Ovary (tissue), 10 donors: ENCODE measurements at places on chromosomes 6 and 20.

DNA sequence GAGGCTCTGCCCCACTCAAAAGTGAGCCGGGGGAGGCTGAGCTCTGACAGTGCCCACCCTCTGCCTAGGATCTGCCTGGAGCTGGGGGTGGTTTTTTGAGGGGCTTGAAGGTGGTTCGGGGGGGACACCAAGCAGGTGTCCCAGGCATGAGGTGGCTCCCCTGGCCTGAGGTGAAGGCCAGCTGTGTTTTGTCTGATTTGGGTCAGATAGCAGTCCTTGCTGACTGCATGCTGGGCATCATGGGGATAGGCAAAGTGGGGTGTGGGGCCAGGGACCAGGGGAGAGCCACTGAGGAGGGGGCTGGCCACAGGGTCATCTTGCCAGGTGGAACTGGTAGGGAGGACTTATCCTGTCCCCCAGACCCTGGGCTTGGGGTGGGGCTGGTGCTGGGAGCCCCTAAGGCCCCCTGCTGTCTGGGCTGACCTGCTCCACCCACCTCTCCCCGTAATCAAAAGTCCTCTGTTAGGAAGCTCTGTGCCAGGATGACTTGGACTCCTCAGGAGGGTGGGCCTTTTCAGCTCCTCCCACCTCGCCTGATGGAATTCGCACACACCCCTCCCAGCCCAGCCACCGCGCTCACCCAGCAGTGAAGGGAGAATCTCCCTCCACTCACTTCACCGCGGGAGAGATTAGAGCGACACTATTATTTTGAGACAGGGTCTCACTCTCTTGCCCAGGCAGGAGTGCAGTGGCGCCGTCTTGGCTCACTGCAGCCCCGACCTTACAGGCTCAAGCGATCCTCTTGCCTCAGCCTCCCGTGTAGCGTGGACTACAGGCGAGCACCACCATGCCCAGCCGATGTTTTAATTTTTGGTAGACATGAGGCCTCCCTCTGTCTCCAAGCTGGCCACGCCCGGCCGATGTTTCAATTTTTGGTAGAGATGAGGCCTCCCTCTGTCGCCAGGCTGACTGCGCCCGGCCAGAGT is 1.5 kb upstream of the COL9A3 start:
- no peak for DNase-seq

DNA sequence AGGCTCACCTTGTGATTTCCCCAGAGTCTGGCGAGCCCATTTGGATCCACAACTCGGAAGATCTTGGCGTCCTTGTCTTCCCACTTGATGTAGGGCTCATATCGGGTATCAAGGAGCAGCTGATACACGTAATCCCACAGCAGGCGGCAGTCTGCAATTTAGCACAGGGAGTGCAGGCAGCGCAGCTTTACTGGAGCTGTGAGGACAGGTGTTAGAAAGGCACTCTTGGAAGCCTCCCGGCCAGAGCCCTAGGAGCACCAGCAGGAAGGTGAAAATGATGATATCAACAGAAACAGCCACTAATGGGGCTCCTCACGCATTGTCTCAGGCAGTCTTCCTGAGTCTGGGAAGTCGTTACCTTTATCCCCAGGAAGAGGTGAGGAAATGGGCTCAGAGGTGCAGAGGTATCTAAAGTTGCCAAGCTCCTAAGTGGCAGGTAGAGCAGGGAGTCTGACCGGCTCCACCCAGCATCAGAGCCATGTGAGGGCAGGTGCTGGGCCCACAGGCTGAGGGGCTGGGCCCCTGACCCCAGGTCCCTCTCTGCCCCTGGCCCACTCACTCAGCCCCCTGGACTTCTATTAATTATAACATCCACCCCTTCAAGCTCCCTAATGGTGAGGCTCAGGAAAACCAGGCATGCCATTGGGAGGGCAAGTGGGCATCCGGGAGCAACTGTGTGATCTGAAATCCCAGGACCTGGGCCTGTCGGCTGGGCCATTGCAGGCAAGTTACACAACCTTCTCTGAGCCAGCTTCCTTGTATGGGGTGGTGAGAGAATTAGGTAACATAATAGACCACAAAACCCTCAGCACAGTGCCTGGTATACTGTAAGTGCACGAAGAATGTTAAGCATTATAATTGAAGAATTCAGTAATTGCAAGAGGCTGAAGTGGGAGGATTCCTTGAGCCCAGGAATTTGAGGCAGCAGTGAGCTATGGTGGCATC is 18.3 kb downstream of the ETV7 start:
- no peak for DNase-seq

DNA sequence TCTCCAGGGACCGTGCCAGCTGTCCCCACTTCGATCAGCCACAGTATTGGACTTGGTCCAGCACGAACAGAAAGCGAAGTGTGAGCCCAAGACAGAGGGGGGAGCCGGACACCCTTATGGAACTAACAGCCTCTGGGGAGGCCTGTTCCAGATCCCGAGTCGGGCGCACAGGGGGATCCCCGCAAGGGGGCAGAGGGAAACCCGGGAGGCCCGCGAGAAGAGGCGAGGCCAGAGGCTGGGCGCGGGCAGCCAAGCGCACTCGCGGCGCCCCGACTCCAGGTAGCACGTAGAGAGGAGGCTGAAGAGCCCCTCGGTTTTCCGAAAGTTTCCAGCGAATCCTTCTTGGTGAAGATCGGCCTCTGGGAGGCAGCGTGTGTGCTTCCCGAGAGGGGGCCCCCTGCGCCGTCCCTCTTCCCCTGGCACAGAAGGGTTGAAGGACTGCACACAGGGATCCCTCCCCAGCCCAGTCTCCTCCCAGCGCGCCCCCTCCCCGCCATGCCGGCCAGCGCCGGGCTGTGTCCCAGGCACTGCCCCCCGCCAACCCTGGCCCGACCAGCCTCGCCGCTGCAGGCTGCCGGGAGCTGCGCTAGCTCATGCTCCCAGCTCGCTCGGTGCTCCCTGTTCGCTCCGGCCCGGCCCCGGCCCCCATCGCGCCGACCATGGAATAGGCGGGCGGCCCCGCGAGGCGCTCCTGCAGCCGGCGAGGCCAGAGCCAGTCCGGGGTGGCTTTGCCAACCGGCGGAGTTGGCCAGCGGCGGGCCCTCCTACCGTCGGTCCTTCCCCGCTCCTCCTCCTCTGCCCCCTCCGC is 577 bp upstream of the SLC24A3 start:
- peak; percentile 75 for DNase-seq

DNA sequence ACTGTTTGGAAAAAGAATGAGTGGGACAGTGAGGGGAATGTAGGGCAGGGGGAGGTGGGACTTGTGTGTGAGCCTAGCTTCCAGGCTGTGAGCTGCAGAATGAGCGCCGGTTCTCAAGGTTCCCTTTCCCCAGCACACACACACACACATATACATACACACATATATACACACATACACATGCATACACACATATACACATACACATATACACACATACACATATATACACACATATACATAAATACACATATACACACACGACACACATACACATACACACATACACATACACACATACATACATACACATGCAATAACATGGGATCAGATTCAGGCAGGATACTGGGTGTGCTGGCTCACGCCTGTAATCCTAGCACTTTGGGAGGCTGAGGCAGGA is 66.5 kb downstream of the CNBD2 start:
- no peak for DNase-seq

GRCh38 chr20:63968928-63969760 is 586 bp downstream of the ZNF512B start:
- peak; percentile 71 for DNase-seq

DNA sequence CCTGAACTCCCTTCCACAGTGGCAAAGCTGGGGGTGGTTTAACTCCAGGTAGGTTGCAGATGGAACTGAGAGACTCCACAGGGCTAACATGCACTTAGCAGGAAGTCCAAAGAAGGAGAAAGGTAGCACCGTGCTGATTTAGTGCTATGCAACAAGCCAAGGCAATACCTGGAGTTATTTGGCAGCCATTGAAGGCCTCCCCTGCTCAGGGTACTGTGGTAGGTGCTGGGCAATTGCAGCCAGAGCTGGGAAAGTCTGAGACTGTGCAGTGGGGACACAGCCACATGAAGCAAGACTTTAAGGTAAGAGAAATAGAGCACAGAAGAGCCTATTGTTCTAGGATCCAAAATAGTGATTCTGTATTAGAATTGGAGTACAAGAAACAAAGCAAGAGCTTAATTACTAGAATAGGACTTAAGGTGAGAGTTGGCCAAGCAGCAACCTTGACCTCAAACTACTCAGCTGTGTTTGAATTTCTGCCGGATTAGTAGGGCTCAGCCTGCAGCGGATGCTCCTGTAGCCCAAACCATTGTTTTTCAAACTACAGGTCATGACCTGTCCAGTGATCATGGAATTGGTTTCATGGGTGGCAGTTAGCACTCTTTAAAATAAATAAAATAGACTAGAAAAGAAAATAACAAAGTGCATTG is 80.8 kb upstream of the STMND1 start:
- no peak for DNase-seq

- DNase-seq, result no peak
Observed at GRCh38 chr20:43584448-43585136, 6.1 kb upstream of the IFT52 start.

DNA sequence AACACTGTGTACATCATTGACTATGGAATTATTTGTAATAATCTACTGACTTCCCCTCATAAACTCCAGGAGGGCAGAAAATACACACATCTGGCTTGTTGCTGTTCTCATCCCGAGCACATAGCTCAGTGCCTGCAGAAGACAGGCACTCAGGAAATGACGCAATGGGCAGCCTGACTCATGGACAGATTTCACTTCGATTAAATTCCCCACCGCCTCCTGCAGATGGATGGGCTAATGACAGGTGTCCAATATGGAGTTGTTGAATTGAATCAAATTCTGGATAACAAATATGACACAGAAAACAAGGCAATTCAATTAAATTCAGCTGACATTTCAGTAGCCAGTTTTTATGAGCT is 9.1 kb downstream of the ANKRD60 start:
- DNase-seq, result no peak

DNA sequence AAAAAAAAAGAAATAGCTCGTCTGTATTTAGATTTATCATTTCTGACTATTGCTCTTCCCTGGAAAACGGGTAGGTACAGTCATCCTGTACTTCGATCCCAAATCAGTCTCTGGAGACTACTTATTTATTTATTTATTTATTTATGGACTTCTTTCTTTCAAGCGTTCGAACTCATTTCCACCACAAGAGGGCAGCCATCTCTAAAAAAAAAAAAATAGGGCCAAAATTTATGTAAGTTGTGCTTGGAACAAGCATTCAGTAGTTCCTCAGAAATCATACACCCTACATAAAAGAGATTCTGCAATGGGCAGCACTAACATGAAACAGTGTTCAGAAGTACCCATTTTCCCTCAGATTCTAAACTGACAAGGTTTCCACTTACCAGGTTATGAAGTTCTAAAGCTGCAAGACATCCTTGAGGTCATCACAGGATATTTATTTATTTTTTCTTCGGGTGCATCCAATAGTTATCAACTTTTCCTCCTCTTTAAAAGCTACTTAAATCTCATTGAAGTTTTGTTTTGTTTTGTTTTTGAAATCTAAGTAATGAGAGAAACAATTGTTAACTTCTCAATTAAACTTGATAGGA is 1.9 kb upstream of the BMP2 start:
- DNase-seq, result no peak

DNA sequence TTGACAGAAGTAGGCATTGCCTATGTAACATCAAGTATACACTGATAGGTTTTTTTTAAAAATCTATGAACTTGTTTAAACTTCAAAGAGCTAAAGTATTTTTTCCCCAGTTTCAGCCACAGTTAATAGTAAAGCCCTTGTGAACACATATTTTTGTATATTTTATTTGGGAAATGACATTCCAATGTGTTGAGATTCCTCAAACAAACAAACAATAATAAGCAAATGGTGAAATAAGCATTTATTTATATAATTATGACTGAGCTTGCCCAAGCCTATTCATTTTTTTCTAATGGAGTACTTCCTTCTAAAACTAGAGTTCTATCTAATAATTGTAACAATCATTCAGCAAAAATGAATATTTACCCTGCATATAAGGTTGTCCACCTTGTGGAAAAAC is 12.5 kb downstream of the SYCP2 start:
- DNase-seq, result no peak

GRCh38 chr6:126377594-126378153 is 37.8 kb downstream of the CENPW start:
- no peak for DNase-seq

GRCh38 chr6:75581231-75581630 is 20.4 kb upstream of the SENP6 start:
- no peak for DNase-seq
